Small intestine (tissue), 16 donors: ENCODE measurements at places on chromosomes 16 and 17. TPM values are rescaled to one million over a fixed set of nuclear protein-coding genes. Genes with fewer than 3 reads are reported as not detected.

DNA sequence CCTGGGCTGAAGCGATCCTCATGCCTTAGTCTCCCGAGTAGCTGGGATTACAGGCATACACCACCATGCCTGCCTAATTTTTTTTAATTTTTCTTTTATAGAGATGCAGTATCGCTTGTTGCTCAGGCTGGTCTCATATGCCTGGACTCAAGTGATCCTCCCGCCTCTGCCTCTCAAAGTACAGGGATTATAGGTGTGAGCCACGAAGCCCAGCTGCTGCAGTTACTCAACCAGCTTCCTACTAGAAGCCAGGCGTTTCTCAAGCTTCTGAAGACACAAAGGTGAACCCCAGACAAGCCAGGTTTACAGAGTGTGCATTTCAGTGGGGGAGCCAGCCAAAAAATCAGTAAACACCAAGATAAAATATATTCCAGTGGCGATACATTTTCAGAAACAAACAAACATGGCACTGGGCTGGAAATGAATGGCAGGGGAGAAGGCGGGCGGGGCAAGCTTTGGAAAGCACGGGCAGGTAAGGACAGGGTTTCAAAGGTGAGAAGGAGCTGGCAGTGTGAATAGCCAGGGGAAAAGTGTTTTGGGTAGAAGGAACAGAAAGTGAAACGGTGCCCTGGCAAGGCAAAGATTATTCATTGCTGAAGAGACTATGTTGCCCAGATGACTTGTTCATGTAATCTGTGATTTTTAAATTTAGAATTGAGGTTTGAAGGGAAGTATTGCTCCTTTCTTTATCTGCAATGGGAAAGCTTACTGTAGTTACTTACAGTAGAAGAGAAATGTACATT, 471.1 kb downstream of the WWOX start:
- H3K27me3 ChIP-seq, result no peaks in the 10 kb centered on the region
- H3K4me1 ChIP-seq, result no peaks in the 10 kb centered on the region
- H3K27ac ChIP-seq, result no peak overlapping the region
- DNase-seq, result peak; percentile 51
- no peaks in the 10 kb centered on the region for H3K36me3 ChIP-seq
- H3K4me3 ChIP-seq, result no peak overlapping the region

DNA sequence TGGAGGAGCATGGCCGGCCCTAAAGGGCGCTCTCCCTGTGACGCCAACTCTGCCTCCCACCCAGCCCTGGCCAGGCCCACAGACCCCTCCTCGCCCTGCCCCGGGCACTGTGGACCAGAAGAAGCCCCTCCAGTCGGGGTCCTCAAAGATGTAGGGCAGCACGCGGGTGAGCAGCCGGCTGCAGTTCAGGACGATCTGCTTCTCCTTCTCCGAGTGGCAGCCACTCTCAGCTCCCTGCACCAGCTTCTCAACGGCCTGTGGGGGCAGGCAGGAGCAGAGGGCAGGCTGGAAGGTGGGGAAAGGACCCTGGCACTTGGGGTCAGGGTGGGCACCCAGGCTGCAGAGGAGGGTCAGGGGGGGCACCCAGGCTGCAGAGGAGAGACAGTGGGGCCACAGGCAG, 8.9 kb downstream of the HID1 start:
- H3K27ac ChIP-seq, result no peak overlapping the region
- peaks cover 19% of the 10 kb centered on the region for H3K4me1 ChIP-seq
- H3K36me3 ChIP-seq, result peaks cover 2% of the 10 kb centered on the region
- DNase-seq, result no peak
- no peak overlapping the region for H3K4me3 ChIP-seq

DNA sequence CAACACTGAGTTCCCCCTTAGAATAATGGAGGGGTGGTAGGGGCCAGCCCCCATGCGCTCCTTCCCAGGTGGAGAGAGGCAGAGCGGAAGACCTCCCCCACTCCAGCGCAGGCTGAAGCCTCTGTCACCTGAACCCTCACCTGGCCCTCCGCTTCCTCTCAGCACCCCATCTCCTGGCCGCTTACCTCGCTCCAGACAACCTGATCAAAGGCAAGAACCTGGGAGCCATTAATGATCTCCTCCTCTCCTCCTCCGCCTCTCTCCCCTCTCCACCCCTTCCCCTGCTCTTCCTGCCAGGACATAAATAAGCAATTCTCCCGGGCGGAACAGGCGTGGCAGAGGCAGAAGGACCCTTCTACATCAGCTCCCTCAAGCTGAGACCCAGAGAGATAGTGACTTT, 110.2 kb upstream of the LHX1 start:
- no peaks in the 10 kb centered on the region for H3K36me3 ChIP-seq
- DNase-seq, result no peak
- H3K27ac ChIP-seq, result no peak overlapping the region
- H3K4me3 ChIP-seq, result no peak overlapping the region
- peaks cover 10% of the 10 kb centered on the region for H3K27me3 ChIP-seq

DNA sequence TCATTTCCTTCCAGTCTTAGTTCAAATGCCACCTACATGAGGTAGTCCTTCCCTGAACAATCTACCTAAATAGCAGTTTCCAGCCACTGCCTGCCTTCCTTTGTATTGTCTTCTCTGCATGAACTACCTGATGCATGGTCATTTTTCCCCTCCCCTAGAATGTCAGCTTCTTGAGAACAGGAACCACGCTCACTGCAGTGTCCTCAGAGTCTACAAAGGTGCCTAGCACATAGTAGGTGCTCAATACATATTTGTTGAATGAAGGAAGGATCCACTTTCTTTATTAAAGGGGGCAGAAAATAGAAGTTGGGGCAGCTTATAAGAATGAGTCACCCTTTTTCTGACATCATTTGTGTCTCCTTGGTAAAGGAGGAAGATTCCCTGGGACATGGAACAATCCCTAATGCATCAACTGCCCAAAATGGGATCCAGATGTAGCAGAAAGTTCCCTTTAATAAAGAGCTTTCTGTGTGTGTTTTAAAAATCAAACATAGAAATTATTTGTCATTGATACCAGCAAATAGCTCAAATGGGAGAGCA, 4.4 kb upstream of the CYLD start:
- H3K27me3 ChIP-seq, result no peaks in the 10 kb centered on the region
- H3K27ac ChIP-seq, result no peak overlapping the region
- no peak for DNase-seq
- no peaks in the 10 kb centered on the region for H3K4me1 ChIP-seq

NLRC3 gene
- polyA plus RNA-seq, result 0.67 TPM

C1QL1 gene
- polyA plus RNA-seq, result 2.6 TPM
